A549 treated with GW870086 at 1 μM for 4 hours (cell line): ENCODE measurements at places on chromosomes 6 and 20. TPM values are rescaled to one million over a fixed set of nuclear protein-coding genes. Genes with fewer than 3 reads are reported as not detected.

The HSPA1B gene
- total RNA-seq, result 116 to 191 TPM (median 162 TPM) in 5 replicates

The DAAM2 gene
- total RNA-seq, result 0.06 to 0.08 TPM (median 0.07 TPM) in 3 of 5 replicates, not detected in the others

The EEF1A1 gene
- total RNA-seq, result 7,093 to 8,627 TPM (median 7,429 TPM) in 5 replicates

The MYLK4 gene
- total RNA-seq, result 0.09 to 0.13 TPM (median 0.12 TPM) in 5 replicates

The MOG gene
- total RNA-seq, result not detected in 5 replicates

The BMP7 gene
- 0.33 to 0.55 TPM (median 0.38 TPM) in 5 replicates for total RNA-seq

The C6orf141 gene
- 10.2 to 11.5 TPM (median 11.1 TPM) in 5 replicates for total RNA-seq

The FARS2 gene
- 9.6 to 11.5 TPM (median 10.3 TPM) in 5 replicates for total RNA-seq

The FOXC1 gene
- total RNA-seq, result 4.6 to 7.4 TPM (median 6.6 TPM) in 5 replicates

The SF3B5 gene
- total RNA-seq, result 196 to 235 TPM (median 214 TPM) in 5 replicates

The RIN2 gene
- 23.4 to 27.0 TPM (median 23.5 TPM) in 5 replicates for total RNA-seq

The ARFGEF3 gene
- 0.35 to 0.70 TPM (median 0.54 TPM) in 5 replicates for total RNA-seq

The PTCRA gene
- total RNA-seq, result not detected in 5 replicates

The PSORS1C1 gene
- total RNA-seq, result 4.4 to 7.5 TPM (median 6.1 TPM) in 5 replicates

The DUSP15 gene
- 0.66 to 1.6 TPM (median 1.0 TPM) in 5 replicates for total RNA-seq

The MOXD1 gene
- 1.1 to 2.3 TPM (median 1.6 TPM) in 5 replicates for total RNA-seq

The BACH2 gene
- 0.64 to 1.9 TPM (median 0.75 TPM) in 5 replicates for total RNA-seq

The CTCFL gene
- not detected in 5 replicates for total RNA-seq

The POU5F1 gene
- 7.4 to 10.9 TPM (median 9.5 TPM) in 5 replicates for total RNA-seq

The TUBB2A gene
- 77.9 to 101 TPM (median 92.2 TPM) in 5 replicates for total RNA-seq

The TCP11 gene
- total RNA-seq, result not detected in 5 replicates

The CD2AP gene
- total RNA-seq, result 9.2 to 17.0 TPM (median 14.6 TPM) in 5 replicates

The UST gene
- total RNA-seq, result 2.6 to 4.3 TPM (median 4.0 TPM) in 5 replicates

The R3HDML gene
- total RNA-seq, result 0.18 to 0.75 TPM (median 0.39 TPM) in 4 of 5 replicates, not detected in the other

The PRR18 gene
- 0.07 to 0.15 TPM (median 0.12 TPM) in 5 replicates for total RNA-seq

The WFDC10B gene
- not detected in 5 replicates for total RNA-seq

The FAM209B gene
- 0.21 to 0.72 TPM (median 0.48 TPM) in 5 replicates for total RNA-seq

The AAR2 gene
- total RNA-seq, result 40.6 to 44.5 TPM (median 43.3 TPM) in 5 replicates

The ASIP gene
- total RNA-seq, result not detected in 5 replicates

The LGSN gene
- total RNA-seq, result 2.0 to 2.8 TPM (median 2.7 TPM) in 5 replicates
